Cerebellum (tissue), 4 donors: ENCODE measurements at places on chromosomes 6 and 20. TPM values are rescaled to one million over a fixed set of nuclear protein-coding genes. Genes with fewer than 3 reads are reported as not detected.

- no peak for DNase-seq
These were observed 10.9 kb downstream of the ZNF217 start for GRCh38 chr20:53582574-53583351.

HLA-DQB2 gene
- not detected for total RNA-seq

DNA sequence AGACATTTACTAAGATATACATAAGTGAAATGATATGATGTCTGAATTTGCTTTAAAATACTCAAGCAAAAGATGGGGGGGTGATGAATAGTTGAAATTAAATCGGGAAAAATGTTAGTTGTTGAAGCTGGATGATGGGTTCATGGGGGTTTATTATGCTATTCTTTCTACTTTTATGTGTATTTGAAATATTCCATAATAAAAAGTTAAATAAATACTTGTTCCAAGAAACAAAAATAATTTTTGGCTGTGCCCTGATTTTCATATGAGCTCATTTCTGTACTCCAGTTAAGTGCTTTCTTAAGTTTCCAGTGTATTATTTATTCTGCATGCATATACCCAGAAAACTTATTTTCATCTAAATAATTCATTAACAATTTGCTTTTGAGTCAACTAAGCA lies 138.6 kb downstream of the AIG1 start:
- no peak for DNase-seq

COL11A2 gene
- total RNA-seq = 1.9 TPM

DNA sequence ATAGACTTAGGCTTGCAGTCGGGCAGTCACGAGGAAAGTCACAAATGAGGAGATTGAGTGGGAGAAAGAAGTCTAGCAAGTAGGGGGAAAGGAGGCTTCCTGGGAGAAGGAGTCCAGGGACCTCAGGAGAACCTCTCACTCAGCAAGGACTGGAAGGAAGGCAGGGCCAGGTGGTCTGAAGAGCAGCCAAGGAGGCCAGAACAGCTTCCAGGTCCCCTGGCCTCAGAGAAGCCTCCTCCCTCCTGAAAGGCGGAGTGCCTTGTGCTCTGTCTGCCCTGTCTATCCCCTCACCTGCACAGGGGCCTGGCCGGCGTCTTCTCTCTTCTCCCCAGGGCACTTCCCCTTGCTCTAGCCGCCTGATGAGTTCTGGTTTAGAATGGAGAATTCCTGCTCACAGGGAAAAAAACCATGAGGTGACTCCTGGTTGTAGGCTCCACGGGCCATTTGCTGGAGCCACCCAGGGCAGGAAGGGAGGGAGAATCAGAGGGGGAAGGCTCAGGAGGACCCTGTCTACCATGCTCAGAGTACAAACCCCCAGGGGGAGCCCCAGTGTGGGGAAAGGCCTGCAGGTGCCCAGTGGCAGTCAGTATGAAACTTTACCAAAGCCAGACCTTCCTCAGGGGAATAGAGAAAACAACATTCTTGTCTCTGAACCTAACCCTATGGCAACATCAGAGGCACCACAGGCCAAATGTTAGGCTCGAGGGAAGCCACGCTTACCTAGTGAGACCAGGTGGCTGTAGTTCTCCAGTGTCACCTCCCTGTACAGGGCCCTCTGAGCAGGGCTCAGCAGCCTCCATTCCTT lies 11.2 kb downstream of the ZNF337 start:
- peak; percentile 44 for DNase-seq

SIRPD gene
- total RNA-seq = not detected

ANKEF1 gene
- total RNA-seq = 3.5 TPM

- DNase-seq = no peak
These were observed 3.6 kb downstream of the CCND3 start for GRCh38 chr6:41937861-41938574.

DNA sequence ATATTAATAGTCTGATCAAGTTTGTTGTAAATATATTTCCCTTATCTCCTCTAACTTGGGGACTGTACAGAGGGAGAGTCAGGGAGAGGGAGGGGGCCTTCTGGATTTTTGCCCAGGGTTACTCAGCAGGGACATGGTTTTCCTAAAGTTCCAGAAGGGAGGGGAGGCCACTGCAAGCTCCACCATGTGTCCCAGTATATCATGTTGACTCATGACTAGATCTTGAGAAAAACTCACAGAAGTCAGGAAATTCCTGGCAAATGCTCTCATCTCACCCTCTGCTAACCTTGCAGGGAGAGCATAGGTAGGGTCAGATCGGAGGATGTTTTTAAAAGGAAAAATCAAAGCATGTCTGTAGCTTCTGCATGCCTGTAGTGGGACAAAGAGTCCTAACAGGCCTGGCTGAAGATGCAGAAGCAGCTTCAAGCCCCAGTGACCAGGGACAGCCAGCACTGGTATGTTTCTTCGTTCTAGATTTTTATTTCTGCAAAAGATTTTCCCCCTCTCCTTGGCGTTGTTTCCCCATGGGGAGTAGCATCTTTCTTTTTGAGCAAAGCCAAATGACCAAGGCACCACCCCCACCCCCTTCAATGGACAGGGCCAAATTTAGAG lies 272.9 kb upstream of the SUPT3H start:
- DNase-seq = no peak
